CD4-positive, alpha-beta memory T cell (primary cell): ENCODE measurements at places on chromosomes 2 and 18. TPM values are rescaled to one million over a fixed set of nuclear protein-coding genes. Genes with fewer than 3 reads are reported as not detected.

APCDD1 gene
- not detected for total RNA-seq

DNA sequence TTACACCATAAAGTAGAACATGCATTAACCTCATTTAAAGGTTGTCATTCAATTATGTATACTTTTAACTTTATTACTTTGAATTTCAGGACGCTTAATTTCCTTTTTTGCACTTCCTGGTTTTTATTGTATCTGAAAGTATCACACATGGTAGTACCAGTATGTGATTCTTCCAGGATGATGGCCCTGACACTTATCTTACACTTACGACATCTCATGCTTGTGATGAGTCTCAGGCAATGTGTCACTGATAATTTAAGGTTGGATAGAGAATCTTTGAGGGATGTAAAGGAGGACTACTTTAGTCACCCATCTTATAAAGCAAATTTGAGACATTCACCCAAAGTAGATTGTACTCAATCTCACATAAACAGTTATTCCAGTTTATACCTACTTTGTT, 74.9 kb downstream of the ABCA12 start:
- no peak for DNase-seq

NYAP2 gene
- 0.06 TPM for total RNA-seq

DNA sequence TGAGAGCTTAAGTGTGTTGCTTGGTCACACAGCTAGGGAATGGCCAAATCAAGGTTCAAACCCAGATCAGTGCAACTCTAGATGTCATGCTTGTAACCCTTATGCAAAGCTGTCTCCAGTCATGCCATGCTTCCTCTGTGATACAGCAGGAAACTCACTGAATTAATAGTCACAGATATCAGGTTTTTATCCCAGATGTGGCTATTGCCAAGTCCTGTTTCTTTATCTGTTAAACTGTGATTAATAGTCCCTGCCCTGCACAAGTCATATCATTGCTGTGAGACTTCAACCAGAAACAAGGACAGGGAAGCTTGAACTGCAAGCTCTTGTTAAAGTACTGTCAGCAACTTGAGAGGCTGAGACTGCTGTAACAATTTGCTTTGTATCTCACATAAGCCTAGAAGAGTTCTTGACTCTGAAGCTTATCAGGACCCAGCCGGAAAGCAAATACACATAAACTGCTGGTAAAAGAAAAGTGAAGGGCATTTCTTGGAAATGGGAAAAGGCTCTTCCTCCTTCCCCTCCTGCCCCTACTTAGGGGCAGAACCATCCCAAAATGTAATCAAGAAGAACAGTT, 609.0 kb downstream of the DCC start:
- DNase-seq = no peak

- DNase-seq = no peak
Observed at GRCh38 chr2:164770421-164770916, 71.2 kb downstream of the COBLL1 start.

RBFA gene
- total RNA-seq = 14.9 TPM

- no peak for DNase-seq
Observed at GRCh38 chr2:135299658-135300244, 231.3 kb downstream of the ZRANB3 start.

- DNase-seq = no peak
Observed at GRCh38 chr2:167264380-167264779, 376.1 kb downstream of the XIRP2 start.

- DNase-seq = peak; percentile 73
Observed at GRCh38 chr2:109143214-109144187, 14.5 kb downstream of the SH3RF3 start.

- DNase-seq = no peak
Observed at GRCh38 chr2:197596766-197597165, 78.6 kb downstream of the RFTN2 start.

DNA sequence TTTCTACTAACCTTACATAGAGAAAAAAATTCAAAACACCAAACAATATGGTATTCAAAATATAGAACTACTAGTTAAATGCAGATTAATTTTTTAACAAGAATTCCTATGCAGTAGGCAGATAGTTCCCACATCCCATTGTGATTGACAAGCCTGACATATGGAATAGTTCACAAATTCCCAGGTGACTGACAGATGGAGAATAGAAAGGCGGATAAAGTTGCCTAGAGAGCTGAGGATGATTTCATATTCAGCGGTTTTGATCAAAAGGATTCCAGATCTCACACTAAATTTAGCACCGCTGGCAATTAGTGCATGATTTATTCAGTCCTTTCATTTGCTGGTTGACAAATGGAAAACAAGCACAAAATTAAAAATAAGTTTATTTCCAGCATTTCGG, 733.7 kb upstream of the POU3F3 start:
- no peak for DNase-seq

RIF1 gene
- total RNA-seq = 73.3 TPM

DNA sequence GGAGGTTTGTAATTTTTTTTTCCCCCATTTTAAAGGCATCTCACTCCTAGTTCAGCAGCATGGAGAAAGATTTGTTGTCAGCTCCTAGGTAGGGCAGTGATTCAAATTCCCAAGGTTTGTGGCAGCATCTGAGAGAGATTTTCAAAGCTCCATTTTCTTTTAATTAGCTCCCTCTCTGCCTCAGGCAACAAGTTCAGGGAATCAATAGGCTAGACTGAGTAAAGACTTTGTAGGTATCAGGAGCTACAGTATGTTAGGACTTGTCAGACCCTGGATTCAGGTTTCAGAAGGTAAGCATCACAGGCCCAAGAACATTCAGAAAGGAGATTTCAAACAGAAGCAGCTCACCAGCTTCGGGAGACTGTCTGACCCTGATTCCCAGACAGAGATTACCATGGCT, 273.3 kb upstream of the ERBB4 start:
- DNase-seq = no peak

MOGAT1 gene
- total RNA-seq = not detected

DNA sequence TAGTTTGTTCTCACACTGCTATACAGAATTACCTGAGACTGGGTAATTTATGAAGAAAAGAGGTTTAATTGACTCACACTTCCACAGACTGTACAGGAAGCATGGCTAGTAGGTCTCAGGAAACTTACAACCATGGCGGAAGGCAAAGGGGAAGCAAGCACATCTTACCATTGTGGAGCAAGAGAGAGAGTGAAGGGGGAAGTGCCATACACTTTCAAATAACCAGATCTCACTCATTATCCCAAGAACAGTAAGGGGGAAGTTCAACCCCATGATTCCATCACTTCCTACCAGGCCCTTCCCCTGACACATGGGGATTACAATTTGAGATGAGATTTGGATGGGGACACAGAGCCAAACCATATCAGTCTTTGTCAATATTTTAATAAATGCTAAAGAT, 5.0 kb upstream of the CRYGB start:
- DNase-seq = no peak

LDLRAD4 gene
- 51.9 TPM for total RNA-seq

COL5A2 gene
- 1.2 TPM for total RNA-seq

- no peak for DNase-seq
Observed at GRCh38 chr2:170747921-170748320, 22.3 kb upstream of the ERICH2 start.

DNA sequence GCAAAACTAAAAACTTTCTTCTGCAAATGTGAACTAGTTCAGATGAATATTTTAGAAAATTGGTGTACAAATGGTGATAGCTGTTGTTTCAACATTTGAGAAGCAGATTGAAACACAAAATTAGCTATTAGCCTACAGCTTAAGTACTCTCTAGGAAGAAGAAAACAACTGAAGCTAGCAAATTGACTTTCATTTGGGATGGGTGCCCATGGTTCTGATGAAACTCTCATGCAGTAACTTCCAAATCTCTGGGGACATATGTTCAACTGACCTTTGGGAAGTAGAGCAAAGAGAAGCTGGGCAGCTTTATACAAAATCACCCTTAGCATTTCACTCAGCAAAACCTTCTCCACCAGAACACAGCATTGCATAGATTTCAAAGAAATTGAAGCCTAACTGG, 119.0 kb downstream of the GALNT13 start:
- DNase-seq = no peak

GREB1L gene
- not detected for total RNA-seq

DNA sequence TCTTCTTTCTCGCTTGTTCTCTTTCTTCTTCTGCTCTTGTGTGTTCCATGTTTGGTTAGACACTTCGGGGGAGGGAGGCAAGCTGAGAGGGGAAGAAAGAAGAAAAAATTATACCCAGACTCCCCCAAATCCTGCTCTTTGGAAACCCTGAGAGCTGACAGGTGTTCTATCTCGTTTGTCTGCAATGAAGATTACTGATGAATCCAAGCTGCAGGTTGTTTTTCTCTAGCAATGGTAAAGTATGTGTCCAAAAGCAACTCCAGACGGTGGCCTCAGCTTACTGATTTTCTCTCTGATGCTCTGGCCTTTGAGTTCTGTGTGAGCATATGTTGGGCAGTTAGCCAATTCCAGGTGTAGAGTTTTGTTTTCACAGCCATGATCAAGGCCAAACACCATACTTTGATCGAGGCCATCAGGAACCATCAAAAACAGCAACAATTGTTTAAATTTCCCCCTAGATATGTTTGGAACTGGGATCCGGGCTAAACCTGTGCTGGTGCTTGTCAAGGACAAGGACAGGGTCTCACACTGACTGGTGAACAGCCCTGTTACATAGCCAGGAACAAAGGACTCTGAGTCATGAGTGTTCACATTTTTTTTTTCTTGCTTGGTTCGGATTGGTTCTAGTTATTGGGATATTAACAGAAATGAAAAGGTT, 142.0 kb downstream of the PRKCE start:
- DNase-seq = no peak

SLC5A7 gene
- not detected for total RNA-seq

DNA sequence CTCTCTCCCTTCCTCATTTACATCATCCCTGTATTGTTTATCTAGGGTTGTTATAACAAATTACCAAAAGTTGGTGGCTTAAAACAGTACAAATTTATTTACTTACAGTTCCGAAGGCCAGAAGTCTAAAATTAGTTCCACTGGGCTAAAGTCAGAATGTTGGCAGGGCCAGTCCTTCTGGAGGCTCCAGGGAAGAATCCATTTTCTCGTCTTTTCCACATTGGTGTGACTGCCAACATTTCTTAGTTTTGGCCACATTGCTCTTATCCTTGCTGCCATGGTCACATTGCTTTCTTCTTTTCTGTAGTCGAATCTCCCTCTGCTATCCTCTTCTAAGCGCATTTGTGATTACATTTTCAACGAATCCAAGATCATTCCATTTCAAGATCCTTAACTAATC, 34.7 kb downstream of the ICOS start:
- DNase-seq = no peak

DNA sequence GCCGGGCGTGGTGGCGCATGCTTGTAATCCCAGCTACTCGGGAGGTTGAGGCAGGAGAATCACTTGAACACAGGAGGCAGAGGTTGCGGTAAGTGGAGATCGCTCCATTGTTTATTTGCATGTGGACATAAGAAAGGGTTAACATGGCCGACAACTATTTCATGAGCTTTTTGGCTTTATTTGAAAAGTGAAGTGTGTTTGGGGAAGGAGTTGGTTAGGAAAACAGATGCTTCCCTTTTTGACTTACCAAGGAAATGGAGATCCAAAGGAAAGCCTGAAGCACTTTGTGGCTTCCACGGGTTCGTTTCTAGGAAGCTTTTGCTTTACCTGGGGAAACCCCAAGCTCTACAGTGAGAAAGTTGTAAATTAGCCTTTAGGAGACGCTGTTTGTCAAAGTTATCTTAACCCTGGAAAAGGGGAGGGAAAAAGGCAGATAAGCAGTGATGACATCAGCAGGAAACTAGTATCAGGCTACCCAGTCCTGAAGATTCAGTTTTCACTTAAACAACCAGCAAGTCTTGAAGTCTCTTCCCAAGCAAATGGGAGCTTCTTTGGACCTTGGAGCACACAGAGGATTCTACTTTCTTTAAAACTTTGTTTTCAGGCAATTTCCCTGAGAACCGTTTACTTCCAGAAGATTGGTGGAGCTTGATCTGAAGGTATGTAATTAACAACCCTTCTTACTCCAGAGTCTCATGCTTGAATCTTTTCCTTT, at the start of gene CASP10:
TSS of gene CASP10 (plus strand) at position 492 of the 715 bp plus-strand sequence. CDS start 2,637 bp downstream, outside the sequence.
- DNase-seq = peak; percentile 62

GRCh38 chr18:36516258-36516657, 218.7 kb downstream of the FHOD3 start:
- DNase-seq = no peak
